Naive thymus-derived CD4-positive, alpha-beta T cell (primary cell): ENCODE measurements at places on chromosomes 2 and 18. TPM values are rescaled to one million over a fixed set of nuclear protein-coding genes. Genes with fewer than 3 reads are reported as not detected.

The NCKAP5 gene
- not detected in 2 replicates for total RNA-seq

The KIF5C gene
- 3.6 TPM for total RNA-seq

The FKBP1B gene
- total RNA-seq: not detected

The INPP5D gene
- 232 TPM for total RNA-seq

The SH3BP4 gene
- 0.80 TPM for total RNA-seq

DNA sequence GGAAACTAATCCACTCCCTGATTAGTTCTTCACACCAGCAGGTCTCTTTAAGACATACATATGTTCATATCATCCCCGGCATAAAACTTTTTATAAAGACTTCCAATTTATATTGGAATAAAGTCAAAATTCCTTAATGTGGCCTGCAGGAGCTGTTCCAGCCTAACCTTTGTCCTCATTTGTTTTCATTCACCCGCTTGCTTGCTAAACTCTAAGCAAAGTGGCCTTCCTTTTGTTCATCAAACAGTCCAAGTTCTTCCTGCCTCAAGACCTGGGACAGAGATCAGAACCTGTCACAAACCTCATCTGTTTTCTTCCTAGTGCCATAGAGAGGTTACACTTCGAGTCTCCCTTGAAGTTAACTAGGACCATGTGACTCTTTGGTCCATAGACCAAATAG, 339.4 kb upstream of the ID2 start:
- no peak for DNase-seq

DNA sequence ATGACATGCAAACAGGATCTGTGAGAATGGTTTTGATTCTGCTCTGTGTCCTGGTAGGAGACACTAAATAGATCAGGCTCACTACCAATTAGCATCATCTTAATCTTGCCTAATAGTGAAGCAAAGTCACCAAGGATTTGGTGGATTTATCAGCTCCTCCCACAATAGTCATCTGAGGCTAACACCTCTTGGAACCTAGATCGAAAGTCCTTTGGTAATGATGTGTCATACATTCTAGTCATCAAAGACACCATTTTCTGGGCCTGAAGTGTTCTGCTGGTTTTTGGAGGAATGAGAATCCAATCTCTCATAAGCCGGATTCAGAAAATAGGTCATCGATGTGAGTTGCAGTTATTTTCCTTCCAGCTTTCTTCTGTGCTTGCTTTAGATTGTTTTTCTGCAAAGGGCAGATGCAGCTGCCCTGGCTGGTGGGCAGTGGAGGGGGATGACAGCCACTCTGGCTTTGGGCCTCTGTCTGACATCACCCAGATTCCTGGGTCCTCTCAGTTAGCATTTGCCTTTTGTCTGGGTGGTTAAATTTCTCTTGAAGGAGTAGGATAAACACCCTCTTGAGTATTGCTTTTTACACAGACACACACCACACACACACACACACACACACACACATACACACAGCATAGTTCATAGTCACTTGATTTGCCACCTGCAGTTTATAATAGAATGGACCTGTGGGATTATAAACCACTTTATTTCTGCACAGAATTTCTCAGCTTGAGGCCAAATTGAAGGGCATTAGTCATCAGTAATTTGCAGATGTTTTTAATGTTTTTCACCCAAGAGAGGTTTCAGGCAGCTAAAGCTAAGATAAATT, at the start of gene MYO3B:
Gene MYO3B, plus strand, starts transcription at position 198 of the 832 bp plus-strand sequence. Its CDS starts 141 bp downstream, at position 339.
- DNase-seq: no peak

- no peak for DNase-seq
These were observed 27.6 kb downstream of the MRPL33 start for GRCh38 chr2:27798948-27799645.
